Cerebellar cortex (tissue), 1 donor: ENCODE measurements at places on chromosomes 7 and 10.

DNA sequence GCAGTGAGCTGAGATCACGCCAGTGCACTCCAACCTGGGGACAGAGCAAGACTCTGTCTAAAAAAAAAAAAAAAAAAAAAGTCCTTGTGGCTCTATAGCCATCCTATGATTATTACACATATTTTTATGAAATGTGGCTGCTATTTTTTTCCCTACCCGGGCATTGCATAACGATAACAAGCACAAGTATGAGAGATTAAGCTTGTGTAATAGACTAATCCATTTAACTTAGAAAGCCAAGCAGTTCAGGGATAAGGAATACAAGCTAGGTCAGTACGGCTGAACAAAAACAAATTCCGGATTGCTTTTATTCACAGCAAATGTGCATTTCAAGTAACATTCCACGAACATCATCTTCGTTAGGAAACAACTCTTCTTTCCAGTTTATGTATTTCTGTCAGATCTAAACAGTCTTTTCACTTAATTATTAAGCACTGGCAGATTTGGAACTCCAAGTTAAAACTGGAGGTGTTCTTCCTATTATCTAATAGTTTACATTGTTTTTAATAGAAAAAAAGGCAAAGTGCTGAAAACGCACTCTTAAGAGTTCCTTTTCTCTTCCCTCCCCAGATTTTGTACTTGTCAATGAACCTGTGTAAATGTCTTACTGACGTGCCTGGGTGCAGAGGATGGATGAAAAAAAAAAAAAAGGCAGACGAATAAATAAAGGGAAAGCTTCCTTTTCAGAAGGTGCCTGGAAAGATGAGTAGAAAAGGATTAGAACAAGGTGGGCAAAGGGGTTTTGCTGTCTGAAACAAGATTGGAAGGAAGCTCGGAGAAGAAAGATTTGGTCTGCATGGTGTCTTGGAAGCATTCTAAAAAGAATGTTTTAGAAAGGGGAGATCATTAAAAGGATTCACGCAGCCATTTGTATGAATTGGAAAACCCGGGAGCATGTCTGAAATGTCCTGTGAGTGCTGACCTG is 81.1 kb downstream of the PRTFDC1 start:
- peak; percentile 32 for DNase-seq

DNA sequence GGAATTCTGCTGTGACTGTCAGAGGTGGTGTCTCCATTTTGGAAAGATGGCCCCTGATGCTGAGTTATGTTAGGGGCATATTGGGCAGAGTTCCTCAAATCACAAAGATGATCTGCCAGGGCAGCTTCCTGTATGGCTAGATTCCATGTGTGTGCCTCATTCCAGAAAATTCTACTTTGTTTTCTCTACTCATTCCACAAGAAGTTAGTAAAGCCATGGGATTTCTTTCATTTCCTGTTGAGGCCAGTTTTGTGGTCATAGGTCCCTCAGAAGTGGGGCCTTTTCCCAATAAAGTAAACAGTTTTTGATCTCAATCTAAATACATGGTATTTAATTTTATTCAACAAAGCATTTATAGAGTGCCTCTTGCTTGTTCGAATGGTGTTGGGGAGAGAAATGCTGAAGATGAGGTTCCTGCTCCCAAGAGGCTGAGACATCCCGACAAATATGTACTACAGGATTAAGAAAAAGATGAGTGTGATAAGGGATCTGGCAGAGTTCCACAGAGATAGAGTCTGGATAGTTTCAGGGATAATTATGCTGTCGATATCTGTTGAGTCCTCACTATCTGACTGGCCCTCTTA is 33.0 kb downstream of the MINDY4 start:
- DNase-seq = no peak

DNA sequence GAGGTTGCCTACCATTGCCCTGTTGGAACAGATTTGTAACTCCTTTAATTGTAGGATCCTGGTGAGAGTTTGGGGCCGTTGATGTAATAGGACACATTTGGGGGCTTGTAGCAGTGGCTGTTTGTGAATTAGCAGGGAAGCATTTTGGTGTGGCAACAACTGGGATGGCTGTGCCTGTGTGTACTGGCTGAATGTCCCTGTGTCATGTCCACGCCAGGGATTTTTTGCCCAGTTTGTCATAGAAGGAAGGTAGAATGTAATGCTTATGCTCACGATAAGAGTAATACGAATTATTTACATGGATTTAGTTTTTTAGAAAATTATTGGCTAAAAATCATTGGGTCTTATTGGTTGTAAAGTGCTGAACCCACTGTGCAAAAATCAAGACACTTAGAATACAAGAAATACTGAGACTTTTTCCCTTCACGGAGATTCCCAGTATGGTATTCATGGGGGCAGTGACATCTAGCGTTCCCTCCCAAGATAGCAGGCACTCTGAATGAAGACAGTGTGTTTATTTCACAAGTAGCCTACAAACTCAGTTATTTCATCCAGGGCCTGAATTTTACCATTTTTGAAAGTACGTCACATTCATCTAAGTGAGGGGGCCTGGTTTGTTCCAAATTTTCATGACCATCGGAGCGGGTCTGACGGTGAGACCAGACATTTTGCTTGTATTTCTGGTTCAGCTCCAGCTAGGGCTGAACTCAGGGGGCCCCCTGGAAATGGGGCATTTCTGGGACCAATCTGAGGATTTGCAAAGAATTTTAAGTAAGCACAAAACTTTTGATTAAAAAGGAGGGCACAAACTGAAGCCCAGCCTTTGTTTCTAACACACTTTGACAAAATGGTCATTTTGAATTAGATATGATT is 74.7 kb downstream of the CACNB2 start:
- peak; percentile 82 for DNase-seq

DNA sequence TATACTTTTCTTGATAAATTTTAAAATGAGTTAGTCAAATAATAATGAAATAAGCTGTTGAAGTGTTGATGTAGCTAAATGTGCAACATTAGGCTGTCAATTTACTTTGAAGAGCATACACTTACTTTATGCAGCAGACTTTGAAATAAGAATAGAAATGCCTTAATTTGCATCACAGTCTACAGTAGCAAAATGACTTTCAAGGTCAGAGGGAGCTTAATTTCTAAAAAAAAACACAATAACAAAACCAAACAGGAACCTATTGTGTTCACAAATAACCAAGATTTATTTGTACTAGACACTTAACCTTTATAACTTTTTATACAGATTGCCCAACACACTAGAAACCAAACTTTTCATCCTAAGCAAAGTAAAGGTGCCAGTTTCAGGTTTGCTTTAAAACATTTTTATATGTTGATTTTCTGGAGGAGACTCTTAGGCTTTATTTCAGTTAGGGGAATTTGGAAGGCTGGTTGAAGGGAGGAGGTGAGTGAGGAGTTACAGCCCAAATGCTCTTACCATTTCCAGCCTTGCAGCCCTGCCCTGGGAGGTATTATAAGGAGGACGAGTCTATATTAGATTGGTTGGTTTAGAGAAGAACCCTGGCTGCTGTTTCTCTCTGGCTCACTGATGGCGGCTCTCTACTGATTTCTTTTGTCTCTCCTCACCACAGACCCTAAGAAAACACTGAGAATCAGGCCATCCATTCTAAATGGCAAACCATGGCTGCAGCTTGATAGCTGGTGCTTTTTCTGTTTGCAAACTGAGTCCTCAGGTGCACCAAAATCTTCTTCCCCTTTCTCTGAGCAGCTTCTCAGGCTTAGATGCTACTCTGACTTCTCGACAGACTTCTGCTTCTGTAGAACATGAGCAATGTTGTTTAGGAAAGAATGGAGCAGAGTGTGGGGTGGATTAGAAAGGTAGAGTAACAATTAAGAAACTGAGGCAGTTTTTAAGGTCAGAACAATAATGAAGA is 55.2 kb upstream of the RPA3 start:
- DNase-seq = no peak

DNA sequence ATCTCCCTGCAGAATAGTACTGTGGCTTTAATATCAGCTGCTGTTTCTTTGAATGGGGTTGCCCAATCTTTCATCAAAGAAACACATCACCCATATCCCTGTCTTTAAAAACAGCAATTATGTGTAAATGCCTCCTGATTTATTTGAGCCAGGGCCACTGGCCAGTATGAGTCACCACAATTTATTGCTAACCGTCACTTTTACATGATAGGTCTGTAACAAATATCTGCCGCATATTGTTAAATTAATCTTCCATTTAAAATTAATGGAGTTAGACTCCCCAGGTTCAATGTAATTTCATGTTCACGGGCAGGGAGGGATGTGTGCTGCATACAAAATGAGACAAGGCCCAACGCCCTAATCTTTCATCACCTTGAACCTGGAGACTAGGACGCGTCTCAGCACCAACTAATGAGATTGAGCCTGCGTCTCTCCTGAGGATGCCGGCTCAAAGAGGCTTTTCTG is 673.4 kb downstream of the AUTS2 start:
- DNase-seq = no peak

- no peak for DNase-seq
These were observed 98.7 kb downstream of the CALCR start for GRCh38 chr7:93475811-93476210.

DNA sequence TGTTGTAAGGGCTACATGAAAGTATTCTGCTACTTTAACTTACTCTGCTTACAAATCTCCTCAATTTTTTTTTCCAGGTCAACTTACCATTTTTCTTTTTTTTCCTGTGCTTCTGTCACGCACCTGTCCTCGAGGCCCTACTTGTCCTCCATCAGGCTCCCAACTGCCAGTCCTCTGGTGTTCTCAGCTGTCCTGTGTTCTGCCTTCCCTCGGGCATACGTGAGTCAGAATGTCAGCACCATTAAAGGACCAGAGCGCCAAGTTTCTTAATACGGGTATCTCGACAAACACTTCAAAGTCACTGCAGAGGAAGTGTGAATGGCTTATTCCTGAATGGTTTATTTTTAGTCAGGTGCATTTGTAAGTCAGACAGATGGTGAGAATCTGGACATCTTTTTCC is at the start of gene TEX47:
Gene TEX47 (minus strand): TSS at position 185 of the 400 bp plus-strand sequence. CDS start 795 bp downstream, outside the sequence.
- DNase-seq = peak; percentile 6

DNA sequence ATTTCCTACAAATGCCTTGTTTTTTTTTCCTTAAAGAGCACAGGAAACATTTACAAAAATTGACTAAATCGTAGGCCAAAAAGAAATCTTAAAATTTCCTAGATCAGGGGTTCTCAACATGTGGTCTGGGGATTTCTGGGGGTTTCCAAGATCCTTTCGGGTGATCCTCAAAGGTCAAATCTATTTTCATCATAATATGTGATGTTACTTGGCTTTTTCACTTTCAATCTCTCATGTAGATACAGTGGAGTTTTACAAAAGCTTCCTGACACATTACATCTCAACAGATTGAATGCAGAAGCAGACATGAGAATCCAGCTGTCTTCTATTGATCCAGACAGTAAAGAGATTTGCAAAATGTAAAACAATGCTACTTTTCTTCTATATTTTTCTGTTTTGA is 497.3 kb downstream of the INHBA start:
- no peak for DNase-seq

DNA sequence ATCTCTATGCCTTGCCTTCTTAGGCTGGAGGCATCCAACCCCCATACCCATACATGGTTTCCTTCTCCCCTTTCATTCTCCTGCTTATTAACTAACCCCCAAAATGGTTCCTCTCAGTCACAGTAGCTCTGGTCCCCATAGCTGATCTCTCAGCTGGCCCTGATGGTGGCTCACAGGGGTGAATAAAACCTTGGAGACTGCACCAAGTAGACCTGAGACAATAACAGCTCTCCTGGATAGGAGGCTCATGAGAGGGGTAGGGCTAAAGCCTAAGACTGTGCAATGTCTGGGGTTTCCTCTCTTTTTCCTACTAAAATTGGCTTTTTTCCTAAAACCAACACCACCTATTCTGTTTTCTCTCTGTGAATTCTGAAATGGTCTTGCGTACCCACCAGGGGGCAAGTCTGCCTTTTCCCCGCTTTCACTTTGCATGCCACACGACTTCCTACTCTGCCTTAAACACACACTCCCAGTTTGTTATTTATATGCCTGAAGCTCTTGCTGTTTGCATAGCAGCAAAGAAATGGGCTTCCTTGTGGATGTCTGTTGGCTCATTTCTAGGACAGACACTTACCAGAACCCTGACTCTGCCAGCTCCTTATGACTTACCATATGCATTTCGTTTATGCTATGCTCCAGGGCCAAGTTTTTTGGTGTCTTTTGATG is 18.4 kb upstream of the PON1 start:
- DNase-seq = no peak

GRCh38 chr7:25864943-25865751 is 286.9 kb upstream of the NFE2L3 start:
- no peak for DNase-seq

GRCh38 chr10:121217331-121217730 is 366.2 kb downstream of the WDR11 start:
- peak; percentile 13 for DNase-seq
